Cortex of kidney (tissue), 1 donor: ENCODE measurements at places on chromosomes 16 and 17.

DNA sequence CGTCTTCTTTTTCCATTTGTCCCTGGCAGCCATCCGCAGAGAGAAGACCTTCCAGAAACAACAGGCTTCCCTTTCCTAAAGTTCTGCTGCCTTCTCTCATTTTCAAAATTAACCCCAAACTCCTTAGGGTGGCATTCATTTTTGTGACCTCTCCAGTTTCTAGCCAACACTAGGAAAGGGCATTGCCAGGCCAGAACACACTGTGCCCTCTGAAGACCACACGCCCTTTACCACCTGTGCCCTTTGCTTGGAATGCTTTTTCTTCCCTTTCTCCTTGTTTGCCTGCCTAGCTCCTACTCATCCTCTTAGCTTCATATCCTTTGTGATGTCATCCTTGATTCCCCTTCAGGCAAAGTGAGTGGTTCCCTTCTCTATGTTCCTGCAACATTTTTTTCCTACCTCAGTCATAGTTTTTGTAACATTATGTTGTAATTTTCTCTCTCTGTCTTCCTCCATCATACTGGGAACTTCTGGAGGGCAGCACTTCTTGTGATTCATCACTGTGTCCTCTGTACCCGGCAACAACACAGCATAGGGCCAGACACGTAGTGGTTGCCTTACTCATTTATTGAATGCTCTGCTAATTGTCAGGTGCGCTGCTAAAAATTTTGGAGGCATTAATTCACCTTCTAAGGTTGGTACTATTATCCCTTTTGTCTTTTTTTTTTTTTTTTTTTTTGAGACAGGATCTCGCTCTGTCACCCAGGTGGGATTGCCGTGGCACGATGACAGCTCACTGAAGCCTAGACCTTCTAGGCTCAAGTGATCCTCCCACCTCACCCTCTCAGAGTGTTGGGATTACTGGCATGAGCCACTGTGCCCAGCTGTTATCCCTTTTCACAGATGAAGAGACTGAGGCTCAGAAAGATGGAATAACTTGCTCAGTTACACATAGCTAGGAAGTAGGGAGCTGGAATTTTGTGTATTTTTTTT lies 1.0 kb downstream of the KAT8 start:
- no peak for DNase-seq

- DNase-seq: no peak
These were observed 101.1 kb downstream of the CMIP start for GRCh38 chr16:81545470-81546250.

- DNase-seq: no peak
These were observed 7.3 kb downstream of the ZZEF1 start for GRCh38 chr17:4135489-4135888.

DNA sequence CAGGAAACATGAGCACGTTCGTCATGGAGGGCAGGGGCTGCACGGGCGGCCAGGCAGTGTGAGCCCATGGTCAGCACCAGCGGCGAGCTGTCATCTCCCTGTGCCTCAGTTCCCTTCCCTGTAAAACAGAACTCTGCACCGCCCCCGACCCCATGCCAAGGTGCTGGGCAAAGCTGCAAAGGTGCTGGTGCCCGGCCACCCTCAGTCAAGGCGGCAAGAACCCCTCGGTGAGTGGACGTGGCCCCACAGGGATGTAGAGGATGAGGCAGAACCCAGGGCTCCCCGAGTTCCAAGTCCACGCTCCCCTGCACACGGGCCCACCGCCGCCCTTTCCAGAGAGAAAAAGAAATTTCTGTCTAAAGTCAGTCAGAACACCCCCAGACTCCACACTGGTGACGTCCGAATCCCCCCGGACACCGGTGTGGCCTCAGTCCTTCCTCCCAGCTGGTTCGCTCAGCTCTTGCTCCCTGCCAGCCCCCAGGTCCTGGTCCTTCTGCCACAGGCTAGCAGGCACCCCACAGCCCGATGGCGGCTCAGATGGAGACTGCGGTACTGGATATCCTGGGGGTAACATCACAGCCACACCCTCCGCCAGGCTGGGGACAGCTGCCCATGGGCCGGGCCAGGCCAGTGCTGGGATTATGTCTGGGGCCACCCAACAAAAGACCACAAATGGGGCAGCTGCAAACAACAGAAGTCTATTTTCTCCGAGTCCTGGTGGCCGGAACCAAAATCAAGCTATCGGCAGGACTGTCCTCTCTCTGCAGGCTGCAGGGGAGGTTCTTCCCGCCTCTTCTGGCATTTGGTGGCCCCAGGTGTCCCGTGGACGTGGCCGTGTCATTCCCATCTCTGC lies 14.4 kb upstream of the BAHCC1 start:
- no peak for DNase-seq

GRCh38 chr16:52389045-52389444 lies 157.9 kb downstream of the TOX3 start:
- DNase-seq: no peak

- no peak for DNase-seq
These were observed 102.3 kb downstream of the FOXL1 start for GRCh38 chr16:86680661-86681030.

DNA sequence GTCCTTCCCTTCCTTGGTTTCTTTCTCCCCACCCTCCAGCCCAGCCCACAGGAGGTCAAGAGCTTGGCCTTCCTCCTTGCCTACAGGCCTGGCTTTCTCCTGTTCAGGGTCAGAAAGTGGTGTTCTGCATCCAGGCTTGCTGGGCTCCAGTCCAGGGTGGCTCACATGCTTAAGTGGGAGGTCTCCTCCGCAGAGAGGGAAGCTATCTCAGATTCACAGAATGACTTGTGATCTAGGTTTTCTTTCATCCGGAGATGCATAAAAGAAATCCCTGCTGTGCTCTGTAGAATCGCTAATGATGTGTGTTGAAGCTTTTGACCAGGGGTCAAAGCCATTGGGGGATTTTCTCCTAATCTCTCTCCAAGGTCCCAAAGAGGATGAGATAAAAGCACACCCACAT lies 382.3 kb upstream of the EEF2KMT start:
- DNase-seq: no peak

GRCh38 chr16:9322769-9323168 lies 231.3 kb downstream of the HAPSTR1 start:
- DNase-seq: no peak

GRCh38 chr16:19210968-19211367 lies 42.9 kb downstream of the SYT17 start:
- no peak for DNase-seq

- no peak for DNase-seq
These were observed 5.1 kb downstream of the SNN start for GRCh38 chr16:11673091-11674000.

- no peak for DNase-seq
These were observed 40.8 kb downstream of the MRC2 start for GRCh38 chr17:62668091-62668804.

- no peak for DNase-seq
These were observed 17.8 kb upstream of the CLEC3A start for GRCh38 chr16:78004517-78004916.

DNA sequence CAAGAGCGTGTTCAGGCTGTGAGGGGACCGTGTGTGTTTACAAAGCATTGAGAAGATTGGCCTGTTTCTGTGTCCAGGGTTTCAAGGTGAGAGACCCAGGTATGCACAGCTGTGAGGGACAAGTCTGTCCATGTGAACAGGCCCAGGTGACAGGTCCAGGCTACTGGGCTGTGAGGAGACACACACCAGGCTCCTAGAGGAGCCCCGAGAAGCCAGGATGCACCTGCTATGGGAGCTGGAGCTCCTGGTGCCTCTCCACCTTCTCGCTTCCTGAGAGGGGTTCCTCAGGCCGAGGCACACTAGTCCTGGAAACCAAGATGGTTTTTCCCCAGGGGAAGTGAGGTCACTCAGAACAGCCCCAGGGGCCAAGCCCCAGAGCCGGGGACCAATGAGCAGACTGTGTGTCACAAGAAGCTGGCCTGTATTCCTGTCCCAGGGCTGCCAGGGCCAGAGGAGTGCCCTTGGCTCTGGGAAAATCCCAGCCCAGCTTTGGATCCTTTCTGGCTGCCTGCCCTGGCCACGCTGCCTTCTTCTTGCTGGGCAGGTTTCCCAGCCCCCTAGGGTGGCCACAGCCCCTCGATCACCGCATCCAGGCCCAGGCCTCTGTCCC lies 153.4 kb upstream of the PLCG2 start:
- no peak for DNase-seq

DNA sequence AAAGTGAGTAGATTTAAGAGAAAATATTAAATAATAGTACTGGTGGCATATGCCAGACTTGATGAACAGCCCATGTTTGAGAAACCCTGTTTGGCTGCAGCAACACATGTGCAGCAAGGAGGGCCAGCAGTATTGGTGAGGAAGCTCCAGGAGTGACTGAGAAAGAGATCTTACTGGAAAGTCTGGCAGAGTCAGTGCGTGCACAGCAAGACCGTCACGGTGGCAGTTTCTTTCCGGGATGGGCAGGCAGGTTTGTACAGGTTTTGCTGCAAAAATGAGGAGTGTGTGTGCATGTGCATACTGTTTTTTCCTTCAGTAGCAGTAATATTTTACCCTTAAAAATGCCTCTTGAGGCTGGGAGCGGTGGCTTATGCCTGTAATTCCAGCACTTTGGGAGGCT lies 41.4 kb downstream of the KSR1 start:
- no peak for DNase-seq

- no peak for DNase-seq
These were observed 17.4 kb downstream of the WNT9B start for GRCh38 chr17:46868689-46869187.

GRCh38 chr17:19348806-19349205 lies 13.7 kb downstream of the B9D1 start:
- no peak for DNase-seq

DNA sequence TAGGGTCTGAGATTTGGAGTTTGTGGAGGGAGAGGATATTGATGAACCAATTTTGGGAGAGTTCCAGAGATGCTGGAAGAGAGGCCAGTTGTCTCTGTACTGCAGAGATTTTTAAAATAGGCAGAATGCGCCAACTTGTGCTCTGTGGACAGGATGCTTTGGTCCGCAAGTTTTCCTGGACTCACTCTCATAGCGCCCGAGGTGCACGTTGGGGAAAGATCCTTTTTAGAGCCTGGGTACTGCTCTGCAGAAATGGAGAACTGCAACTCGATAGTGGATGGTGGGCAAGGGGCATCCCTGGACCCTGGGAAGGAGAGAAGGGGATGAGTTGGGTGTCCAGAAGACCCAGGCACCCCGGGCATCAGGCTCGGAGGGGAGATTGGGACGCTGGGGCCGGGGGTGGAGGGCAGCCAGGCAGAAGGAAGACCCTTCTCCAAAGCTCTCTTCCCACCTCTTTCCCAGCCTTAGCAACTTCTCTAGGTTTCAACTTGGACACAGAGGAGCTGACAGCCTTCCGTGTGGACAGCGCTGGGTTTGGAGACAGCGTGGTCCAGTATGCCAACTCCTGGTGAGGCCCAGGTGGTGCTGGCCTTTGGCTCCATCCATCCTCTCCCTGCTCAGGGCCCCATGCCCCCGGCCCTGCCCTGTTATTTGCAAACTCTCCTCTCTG lies 590 bp downstream of the ITGAX start:
- DNase-seq: no peak

- DNase-seq: no peak
These were observed 43.8 kb downstream of the SOCS1 start for GRCh38 chr16:11211977-11212797.
